Body of pancreas (tissue), 4 donors: ENCODE measurements at places on chromosomes 4 and X.

DNA sequence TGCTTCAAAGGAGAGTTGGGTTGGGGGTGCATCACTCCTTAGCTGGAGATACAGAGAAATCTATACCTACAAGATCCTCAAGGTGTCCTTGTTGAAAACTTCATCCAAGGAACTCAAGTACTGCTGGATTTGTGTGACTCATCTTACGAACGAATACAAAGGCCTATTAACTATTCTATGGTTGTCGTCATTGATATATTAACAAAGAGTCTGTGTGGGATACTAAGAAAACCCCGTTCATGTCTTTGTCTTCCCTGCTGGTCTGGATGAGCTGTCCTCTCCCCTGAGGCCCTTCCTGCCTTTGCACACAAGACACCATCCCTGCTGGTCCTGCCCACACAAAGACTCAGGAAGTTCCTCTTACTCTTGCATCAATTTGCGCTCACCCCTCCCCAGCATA, 54.9 kb upstream of the IRF2 start:
- no peak for DNase-seq
- H3K27ac ChIP-seq = no peak overlapping the region
- no peaks in the 10 kb centered on the region for H3K36me3 ChIP-seq
- no peaks in the 10 kb centered on the region for H3K27me3 ChIP-seq
- no peak overlapping the region for H3K4me3 ChIP-seq
- peaks cover 12% of the 10 kb centered on the region for H3K4me1 ChIP-seq

DNA sequence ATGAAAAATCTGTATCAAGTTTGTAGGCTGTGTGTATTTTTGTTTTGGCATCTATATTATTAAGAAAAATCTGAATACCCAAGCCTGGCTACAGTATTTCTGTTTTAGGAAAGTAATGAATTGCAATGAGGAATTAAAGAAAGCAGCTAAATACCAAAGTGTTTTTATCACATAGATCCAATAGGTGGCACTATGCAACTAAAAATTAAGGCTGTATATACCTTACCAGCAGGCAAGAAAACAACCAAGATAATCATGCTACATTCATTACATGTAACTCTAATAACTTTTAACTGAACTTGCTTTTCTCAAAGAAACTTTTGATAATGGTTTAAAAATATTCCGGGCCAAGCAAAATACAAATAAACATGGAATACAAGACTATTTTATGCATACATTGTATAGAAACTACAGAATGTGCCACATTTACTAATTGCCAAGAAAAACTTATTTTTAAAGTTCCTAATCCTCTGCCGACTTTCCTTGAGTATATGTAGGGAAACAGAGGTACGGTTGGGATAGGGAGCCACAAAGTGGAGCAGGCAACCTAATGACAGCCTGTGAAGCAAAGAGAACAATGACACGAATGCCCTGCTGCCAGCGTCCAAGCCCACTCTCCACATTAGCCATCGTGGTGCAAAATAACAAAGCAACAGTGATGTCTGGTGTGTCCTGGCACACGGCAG, 63.7 kb downstream of the SEC24D start:
- H3K4me3 ChIP-seq = no peak overlapping the region
- no peak for DNase-seq
- H3K27ac ChIP-seq = no peak overlapping the region
- H3K36me3 ChIP-seq = peaks cover 1% of the 10 kb centered on the region
- peaks cover 14% of the 10 kb centered on the region for H3K4me1 ChIP-seq

DNA sequence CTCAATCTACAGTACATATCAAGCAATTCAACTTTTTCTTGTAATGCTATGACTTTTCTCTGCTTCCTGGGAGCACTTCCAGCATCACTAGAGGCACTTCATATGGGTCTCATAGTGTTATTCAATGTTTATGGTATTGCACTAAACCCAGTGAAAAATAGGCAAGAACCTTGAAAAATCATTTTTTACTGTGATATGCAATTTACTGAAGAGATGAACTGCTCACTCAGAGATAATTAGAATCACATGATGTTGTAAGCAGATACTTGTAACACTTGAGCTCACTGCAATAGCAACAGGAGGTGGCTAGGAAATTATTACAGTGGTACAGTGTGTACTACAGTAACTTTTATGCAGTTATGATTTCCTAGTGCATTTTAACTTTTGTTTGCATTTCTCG, 93.3 kb downstream of the RASGEF1B start:
- H3K27ac ChIP-seq = no peak overlapping the region
- no peaks in the 10 kb centered on the region for H3K36me3 ChIP-seq
- no peak overlapping the region for H3K4me3 ChIP-seq
- H3K4me1 ChIP-seq = peaks cover 15% of the 10 kb centered on the region
- H3K27me3 ChIP-seq = no peaks in the 10 kb centered on the region

DNA sequence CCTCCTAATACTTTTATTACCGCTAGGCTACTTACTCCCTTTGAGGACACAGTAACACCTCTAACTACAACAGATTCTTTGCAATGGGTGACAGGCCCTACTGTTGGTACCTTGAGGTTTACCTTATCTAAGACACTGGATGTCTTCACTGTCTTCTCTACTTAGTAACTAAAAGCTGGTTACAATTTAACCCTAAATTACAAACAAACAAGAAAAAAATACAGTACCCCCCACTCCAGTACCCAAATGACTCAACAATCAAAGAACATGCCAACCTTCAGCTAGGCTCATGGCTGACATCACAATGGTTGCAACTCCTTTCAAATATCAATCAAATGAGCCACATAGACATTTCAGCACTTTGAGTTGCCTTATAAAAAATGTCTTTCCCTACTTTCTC, 198.0 kb downstream of the GUCY2F start:
- no peaks in the 10 kb centered on the region for H3K27me3 ChIP-seq
- H3K27ac ChIP-seq = no peak overlapping the region
- H3K36me3 ChIP-seq = no peaks in the 10 kb centered on the region
- no peak overlapping the region for H3K4me3 ChIP-seq
- no peak for DNase-seq
